D721Med (cell line): ENCODE measurements at places on chromosomes 2 and 18.

GRCh38 chr18:24947521-24948305 is 404.3 kb downstream of the ZNF521 start:
- DNase-seq, result no peak

- DNase-seq, result no peak
Measured at GRCh38 chr2:142951190-142952007, 73.9 kb downstream of the KYNU start.

DNA sequence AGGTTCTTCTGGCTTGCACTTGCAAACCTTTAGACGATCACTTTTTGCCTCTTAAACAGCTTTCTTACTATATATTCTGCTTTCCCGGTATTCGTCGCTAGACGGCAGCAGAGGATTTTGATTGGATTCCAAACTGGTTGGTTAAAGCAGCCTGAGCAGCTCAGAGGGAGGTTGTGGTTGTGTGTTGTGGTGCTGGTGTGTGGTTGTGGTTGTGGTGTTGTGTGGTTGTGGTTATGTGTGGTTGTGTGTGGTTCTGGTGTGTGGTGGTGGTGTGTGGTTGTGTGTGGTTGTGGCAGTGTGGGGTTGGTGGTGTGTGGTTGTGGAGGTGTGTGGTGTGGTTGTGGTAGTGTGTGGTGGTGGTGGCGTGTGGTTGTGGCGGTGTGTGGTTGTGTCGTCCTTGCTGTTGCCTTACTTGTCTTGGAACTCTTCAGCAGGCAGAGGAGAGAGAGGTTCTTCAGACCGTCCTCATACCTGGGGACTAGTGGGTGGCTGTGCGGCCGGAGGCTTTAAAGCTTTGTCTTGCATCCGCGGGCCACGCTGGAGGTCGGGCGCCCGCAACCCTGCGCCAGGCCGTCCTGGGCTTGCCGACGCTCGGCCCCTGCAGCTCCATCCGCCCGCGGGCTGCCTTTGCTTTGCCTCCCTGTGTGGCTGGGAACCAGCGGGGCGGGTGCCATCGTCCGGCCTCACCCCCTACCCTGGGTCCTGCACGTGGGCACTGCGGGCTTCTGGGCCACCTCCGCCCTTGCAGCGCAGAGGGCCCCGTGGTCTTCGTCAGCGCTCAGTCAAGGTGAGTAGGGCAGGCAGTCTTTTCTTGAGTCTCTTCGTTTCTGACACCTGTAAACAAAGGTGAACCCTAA is 190.8 kb downstream of the ARHGAP28 start:
- no peak for DNase-seq

DNA sequence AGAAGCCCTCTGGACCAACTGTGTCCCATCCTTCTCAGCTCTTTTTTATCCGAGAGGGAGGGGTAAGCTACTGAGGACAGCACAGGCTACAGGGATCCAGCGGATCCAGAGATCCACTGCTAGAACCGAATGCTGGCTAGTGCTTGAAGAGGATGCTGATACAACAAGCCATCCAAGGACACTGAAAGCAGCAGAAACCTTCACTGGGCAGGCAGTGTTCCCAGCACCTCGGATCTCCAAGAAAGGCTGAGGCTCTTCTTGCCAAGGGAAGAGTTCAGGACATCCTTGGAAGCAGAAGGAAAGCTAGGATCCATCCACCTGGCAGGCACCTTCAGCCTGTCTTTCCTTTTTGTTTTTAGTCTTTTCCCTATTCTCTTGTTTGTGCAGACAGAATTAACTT is 13.2 kb upstream of the FHOD3 start:
- no peak for DNase-seq

- DNase-seq, result no peak
Measured at GRCh38 chr2:18856765-18857164, 267.4 kb upstream of the NT5C1B start.

GRCh38 chr2:168997794-168998193 is 33.3 kb downstream of the ABCB11 start:
- DNase-seq, result no peak

DNA sequence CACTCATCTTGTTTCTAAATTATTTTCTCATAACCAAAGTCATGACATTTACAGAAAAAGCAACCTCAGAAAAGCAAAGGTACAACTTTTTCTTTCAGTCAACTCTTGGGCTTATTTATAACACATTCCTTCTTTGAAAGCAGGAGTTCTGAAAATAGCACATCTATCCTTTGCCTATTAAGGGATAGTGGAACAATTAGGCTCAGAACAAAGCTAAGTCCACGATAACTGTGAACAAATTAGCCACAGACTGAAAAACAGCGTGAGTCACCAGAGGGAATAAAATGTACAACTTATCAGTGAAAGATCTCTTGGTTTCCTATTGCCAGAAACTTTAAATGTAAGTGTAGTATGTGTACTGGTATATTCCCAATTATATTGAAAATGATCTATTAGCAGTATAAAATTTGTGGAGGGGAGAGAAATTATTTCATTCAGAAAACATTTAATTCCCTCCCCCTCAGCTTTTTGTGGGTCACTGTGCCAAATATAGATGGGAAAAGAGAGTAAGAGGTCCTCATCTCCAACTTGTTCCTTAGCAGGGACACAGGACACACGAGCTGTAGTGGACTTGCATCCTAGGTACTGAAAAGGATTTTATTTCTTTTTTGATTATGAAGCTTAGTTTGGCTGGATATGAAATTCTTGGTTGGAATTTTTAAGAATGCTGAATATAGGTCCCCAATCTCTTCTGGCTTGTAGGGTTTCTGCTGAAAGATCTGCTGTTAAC is 15.4 kb upstream of the MATN3 start:
- no peak for DNase-seq

DNA sequence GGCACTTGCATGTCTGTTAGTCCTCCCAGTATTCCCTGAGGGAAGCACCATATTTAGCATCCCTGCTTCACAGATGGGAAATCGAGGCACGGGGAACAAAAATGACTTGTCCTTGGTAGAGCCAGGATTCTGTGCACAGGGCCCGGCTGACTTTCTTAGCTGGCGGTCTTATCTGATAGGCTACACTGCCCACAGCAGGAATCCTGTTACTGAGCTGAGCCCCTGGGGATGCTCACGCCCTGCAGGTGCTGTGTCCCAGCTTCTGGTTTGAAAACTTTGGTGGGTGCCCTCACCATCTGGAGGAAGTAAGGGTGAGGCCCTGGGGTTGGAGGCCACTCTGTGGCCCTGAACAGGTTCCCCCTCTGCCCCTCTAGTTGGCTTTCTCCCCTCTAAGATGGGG is 68.4 kb upstream of the MCFD2 start:
- DNase-seq, result no peak

DNA sequence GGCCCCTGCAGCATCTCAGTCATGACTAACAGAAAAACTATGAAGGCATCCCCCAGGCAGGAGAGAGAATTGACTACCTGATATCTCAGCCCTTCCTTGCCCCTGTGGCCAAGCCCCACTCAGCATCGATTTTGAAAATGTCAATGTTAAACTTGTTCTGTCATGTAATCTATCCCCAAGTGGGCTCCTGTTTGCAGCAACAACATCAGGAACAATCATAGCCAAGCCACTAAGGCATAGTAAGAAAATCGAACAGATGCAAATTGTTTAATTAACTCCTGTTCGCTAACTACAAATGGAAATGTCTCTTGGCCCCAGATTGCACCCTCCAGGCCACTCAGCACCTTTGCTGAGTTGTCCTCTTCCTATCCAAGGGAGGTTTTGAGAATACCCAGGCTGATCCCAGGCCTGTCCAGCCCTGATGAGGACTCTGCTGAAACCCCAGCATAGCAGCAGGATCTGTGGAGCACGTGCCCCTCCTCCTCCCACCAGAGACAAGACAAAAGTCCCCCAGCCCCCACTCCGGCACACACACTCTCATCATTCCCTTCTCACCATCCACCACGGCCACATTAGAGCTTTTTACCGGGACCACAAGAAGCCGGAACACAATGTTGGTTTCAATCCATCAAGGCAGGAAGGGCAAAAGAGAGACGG is 150.1 kb downstream of the TNS1 start:
- no peak for DNase-seq

GRCh38 chr2:71071681-71072398 is 3.4 kb downstream of the NAGK start:
- DNase-seq, result no peak

- DNase-seq, result no peak
Measured at GRCh38 chr18:69635482-69635881, 234.8 kb downstream of the DOK6 start.

DNA sequence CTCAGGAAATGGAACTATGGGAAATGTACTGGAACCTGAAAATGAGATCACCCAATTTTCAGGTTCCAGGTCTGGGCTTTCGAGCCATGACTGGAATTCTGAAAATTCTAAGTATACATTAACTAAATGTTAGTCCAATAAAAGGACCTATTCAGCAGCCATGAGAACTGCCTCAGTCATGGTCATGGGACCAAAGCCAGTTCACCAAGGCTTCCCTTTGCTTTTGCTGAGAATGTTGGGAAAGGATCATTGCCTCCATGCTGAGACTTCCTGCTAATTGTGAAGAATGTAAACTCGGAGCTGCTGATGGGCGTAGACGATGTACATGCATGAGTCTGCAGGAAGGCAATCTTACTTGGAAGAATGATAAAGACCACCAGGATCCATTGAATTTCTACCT is 624.4 kb upstream of the SOX11 start:
- no peak for DNase-seq

DNA sequence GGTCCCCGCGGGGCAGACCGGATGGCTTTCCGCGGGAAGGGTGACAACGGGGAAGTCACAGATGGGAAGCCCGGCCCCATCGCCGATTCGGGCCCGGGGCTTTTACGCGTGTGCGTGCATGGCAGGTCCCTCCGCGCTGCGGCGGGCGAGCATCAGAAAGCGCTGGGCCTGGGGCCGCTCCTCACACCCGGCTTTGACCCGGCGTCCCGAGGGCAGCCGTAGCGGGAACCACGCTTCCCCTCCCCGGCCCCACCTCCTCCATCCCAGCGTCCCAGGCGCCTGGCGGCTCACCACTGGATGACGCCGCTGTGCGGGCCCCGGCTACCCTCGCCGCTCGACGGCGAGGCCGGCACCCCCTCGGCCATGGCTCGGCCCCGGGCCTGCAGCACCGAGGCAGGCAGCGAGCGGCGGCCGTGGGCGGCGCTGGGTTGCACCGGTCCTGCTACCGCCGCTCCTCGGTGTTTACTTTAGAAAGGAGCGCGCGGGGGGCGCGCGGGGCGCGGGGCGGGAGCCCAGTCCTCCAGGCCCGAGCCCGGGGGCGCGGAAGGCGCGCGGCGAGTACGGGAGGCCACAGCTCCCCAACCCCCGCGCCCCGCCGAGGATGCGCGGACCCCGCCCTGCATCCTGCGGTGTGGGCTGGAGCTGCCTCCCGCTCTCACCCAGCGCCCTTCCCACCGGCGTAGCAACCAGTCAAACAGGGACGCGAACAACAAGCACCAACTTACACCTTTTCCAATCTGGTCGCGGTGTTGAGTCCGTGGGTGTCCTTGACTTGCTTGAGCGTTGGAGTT is 806 bp downstream of the RFX8 start:
- DNase-seq, result peak; percentile 40

DNA sequence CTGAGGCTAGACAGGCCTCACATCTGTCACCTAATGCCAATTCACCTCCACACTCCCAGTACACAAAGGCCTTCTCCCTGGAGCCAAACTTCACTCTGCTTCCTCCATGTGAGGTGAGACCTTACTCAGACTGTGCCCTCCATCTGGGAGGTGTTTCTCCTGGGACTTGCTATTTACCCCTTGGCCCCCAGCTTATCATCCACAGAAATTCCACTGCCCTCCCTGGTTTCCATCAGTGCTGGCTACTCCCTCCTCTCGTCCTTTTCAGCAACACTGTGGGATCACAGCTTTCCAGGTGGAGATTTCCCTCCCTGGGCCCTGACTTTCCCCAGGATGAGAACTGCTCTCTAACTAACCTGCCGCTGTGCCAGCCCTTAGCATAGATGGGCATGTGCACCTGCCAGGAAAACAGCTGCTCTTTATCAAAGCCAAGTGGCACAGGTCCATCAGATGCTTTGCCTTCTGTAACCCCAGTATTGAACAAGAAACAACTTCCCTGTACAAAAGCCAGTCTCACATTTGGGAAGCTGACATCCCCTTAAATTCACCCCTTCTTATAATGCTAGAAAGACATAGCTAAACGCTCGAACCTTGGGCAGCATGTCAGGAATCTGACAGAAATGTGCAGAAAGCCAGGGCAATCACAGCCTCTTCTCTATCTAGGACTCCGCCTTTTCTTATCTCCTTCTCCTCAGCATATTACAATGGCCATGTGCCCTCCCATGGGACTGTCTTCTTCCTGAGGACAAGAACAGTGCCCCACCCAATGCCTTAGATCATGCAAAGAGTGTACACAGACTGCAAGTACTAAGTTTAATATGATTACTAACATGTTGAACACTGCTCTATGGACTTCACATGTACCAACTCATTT is 535.5 kb upstream of the ID2 start:
- DNase-seq, result no peak

DNA sequence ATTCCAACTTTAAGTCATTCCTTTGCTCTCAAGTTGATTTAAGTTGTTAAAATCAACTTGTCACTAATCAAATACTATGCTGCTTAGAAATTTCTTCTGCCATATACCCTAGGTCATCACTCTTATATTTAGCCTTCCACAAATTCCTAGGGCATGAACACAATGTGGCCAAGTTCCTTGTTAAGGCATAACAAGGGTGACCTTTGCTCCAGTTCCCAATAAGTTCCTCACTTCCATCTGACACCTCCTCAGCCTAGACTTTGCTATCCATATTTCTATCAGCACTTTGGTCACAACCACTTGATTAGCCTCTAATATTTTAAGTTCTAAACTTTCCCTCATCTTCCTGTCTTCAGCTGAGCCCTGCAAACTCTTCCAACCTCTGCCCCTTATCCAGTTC is 9.9 kb upstream of the TMEM37 start:
- DNase-seq, result no peak

DNA sequence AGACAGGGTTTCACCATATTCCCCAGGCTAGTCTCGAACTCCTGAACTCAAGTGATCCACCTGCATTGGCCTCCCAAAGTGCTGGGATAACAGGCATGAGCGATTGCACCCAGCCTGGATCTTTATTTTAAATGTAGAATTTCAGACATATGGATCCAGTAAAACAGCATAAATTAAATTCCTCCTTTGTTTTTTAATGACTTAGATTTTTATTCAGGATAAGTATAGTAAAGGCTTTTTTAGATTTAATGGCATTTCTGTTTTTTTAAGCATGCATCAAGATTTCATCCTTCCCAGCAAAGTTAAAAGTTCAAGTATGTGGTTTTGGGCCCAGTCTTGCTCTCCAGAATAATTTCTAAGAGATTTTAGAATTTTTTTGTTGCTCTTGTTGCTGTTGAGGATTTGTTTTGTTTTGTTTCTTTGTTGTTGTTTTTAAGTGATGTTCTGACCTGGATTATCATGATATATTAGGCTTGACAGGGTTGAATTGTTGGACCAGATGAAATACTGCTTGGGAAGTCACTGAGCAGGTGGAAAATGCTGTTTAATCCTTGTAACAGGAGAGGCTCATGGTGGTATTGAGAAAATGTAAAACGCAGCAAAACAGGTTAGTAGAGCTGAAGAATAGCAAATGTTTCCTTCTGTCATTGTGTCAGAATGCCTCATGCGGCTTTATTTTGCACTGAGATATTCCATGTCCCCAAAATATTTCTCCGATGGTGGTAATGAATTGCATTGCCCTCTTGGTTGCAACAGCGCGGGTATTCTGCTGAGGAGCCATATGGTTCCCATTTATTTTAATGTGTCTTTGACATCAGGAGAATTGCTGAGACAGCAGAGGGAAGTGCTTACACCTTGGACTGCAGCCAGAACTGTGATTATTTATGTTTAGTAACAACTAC is 147.9 kb downstream of the GALNT3 start:
- no peak for DNase-seq

GRCh38 chr2:160505256-160505655 is 11.6 kb upstream of the RBMS1 start:
- DNase-seq, result no peak
